ENCODE measurements at places on chromosomes 13 and 19. TPM values are rescaled to one million over a fixed set of nuclear protein-coding genes. Genes with fewer than 3 reads are reported as not detected.

DNA sequence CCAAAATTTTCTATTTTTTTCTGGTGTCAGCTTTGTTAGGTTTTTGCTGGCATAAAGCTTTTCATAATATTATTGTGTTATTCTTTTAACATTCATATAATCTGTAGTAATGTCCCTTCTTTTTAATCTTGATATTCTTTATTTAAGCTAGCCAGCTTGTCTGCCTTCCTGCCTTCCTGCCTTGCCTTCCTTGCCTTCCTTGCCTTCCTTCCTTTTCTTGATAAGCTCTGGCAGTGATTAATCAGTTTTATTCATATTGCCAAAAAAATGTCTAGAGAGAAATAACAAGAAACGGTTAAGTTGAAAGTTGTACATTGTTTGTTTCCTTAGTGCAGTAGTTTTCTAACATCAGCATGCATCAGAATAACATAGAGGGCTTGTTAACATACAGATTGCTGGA, 257.5 kb downstream of the MAB21L1 start:
- DNase-seq, result no peak

- no peak for DNase-seq
These were observed 63.3 kb downstream of the POU4F1 start for GRCh38 chr13:78540058-78540457.

DNA sequence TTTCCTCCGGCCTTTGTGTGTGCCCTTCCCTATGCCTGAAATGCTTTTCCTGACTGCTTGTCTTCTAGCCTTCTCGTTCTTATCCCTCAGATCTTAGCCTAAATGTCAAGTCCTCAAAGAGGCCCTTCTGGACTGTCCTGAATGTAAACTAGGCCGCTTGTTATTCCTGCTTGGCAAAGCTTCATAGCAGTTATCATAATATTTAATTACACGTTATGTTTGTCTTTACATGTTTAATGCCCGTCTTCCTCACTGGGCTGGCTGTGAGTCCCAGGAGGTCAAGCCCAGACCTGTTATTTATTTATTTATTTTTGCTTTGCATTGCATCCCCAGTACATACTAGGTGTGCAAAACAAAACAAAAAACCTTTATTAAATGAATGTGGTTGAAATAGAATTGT, 62.7 kb downstream of the SIPA1L3 start:
- DNase-seq, result no peak

GRCh38 chr13:114067886-114068651, 64.4 kb downstream of the RASA3 start:
- DNase-seq, result no peak

Gene PRTN3
- polyA plus RNA-seq, result 2.2 TPM

Gene ALG5
- 41.5 TPM for polyA plus RNA-seq
